ENCODE measurements at places on chromosomes 7 and 10.

- no peak for DNase-seq
Observed at GRCh38 chr10:29144126-29144525, 144.7 kb upstream of the LYZL1 start.

- DNase-seq = no peak
Observed at GRCh38 chr10:128606055-128606454, 479.8 kb upstream of the MKI67 start.

DNA sequence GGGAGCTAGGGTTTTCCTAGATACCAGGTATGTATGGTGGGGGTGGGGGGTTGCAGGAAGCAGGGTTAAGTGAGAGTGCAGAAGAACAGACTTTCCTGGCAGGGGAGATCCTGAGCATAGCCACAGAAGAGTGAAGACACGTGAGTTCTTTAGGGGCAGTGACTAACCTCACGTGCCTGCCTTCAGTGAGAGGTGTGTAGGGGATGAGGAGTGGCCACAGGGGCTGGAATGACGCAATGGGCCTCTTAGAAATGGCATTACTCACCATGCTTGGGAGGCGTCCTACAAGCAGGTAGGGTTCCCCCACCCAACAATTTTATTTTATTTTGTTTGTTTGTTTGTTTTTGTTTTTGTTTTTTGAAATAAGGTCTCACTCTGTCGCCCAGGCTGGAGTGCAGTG, 698.6 kb upstream of the NRP1 start:
- no peak for DNase-seq

GRCh38 chr7:410395-410910, 109.2 kb downstream of the PDGFA start:
- no peak for DNase-seq

GRCh38 chr7:159120540-159120919, 24.1 kb downstream of the VIPR2 start:
- DNase-seq = no peak

DNA sequence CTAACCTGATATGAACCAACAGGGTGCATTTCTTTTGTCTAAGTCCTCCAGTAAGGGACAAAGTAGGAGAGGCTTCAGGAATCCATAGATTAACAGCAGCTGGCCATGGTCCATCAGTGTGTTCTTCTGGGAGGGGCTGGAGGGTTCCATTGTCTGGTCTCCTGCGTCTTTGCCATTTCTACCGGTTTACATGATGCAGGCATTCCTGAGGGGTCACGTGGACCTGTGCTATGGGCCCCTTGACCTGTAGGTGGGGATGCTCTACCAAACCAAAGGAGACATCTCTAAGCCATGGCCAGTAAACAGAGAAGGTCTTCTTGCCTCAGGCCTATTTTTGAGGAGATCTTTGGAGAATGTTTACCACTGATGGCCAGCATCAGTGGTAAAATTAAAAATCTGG, 28.7 kb upstream of the HABP2 start:
- no peak for DNase-seq

DNA sequence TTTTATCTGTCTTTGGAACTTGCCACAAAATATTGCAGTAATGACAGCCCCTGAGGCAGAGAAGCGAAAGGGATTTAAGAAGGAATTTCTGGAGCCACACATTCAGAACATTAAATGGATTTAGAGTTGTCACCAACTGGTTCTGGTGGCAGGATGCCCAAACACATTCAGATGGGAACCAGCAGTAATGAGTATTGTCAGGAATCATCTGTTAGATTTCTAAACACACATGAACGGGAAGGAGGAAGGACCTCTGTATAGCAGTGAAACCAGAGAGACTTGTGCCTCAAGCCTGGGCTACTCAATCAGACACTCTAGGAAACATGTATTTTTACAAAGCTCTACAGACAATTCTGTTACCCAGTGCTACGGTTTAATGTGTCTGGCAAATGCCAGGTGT, 103.8 kb upstream of the CCNY start:
- no peak for DNase-seq

- DNase-seq = no peak
Observed at GRCh38 chr7:150665089-150665748, 20.3 kb upstream of the GIMAP2 start.

- no peak for DNase-seq
Observed at GRCh38 chr7:158414486-158414961, 173.1 kb downstream of the PTPRN2 start.

Measured in kidney epithelial cell (primary cell).